ENCODE measurements at places on chromosomes 3 and 15.

GRCh38 chr3:45055032-45055410, 28.9 kb downstream of the CLEC3B start:
- DNase-seq: no peak

DNA sequence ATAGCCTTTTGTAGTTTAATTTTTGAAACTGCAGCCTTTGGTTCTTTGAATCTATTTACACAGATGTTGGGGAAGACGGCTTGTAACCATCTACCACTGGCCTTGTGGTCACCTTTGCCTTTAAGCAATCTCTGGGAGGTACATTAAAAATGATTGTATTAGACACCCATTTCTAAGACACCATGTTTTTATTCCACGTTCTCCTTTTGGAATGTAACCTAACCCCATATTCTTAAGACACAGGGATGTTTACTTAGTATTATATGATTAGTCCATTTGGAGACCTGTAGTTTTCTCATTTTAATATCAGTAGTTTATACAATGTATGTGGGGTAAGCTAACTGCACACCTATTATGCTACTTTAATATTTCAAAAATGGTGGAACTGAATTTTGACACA, 175.1 kb upstream of the PLSCR5 start:
- DNase-seq: no peak

DNA sequence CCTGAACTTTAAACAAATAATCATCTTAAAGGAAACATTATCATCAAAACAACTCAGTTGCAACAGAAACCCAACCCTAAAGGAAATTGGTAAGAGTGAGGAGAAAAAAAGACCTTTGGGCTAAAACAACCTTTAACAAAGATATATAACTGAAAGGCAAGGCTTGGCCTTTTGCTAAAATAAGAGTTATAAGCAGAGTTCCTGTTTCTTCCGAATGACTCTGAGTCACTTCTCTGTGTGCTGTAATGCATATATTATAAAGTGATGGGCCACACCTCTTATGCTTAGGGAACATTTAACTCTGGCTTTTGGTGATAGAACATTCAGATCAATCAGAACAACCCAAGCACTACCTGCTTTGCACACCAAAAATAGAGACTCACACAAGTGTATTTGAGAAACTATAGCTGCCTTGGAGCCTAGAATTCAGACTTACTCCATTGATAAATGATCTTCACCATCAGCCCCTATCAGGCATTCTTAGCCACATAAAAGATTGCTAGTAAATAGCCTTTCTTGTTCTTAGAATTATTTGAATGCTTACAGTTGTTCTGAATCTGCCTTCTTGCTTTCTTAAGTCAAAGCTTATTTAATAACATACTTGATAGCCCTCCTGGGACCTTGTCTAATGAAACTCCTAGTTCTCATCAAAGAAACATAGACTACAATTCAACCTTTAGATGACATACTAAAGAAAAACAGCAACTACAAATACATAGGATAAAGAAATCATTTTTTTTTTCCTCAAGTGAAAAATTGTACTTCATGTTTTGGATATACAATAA, 294.2 kb upstream of the SEMA6D start:
- no peak for DNase-seq

GRCh38 chr3:160027541-160028195, 39.0 kb downstream of the IL12A start:
- DNase-seq: no peak

- no peak for DNase-seq
Measured at GRCh38 chr3:122484985-122485384, 29.8 kb downstream of the KPNA1 start.

DNA sequence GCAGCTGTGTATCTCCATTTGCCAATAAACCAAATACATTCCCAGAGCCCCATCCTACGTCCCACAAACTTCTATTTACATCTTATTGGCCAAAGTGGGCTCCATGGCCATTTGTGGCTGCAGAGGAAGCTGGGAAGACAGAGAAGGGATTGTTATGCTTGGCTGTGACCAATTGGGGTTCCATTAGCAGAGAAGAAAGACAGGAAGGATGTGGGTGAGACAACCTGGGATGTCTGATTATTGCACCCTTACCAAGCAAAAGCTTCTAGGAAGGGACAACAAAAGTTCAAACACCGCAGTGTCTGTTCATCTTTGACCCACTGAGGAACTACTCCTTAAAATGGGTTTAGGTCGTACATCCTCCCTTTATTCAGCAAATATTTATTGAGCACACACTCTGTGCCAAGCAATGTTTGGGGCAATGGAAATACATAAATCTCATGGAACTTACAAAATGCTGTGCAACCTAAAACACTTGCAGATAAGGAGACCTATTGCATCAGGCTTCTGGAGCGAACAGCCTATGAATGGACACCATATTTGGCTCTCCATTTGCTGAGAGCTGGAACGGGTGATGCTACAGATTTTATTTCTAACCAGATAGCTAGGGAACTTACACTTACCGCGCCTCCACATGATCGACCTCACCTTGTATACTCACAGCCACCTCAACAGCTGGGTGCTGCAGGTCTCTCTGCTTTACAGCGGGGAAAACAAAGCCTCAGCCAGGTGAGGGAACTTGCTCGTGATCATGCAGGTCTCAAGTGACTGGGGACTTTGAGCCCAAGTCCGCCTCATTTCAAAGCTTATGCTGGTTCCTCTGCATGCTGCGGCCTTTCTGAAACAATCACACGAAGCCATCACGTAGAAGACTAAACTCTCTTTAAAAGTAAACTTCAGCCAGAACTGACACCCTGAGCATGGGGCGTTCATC, 21.4 kb upstream of the NR2E3 start:
- DNase-seq: no peak

GRCh38 chr3:135460273-135460672, 505.3 kb upstream of the PPP2R3A start:
- no peak for DNase-seq

- no peak for DNase-seq
Measured at GRCh38 chr3:60652829-60653228, 598.4 kb downstream of the FHIT start.

- DNase-seq: peak; percentile 63
Measured at GRCh38 chr15:51192521-51193280, 98.0 kb upstream of the TNFAIP8L3 start.

DNA sequence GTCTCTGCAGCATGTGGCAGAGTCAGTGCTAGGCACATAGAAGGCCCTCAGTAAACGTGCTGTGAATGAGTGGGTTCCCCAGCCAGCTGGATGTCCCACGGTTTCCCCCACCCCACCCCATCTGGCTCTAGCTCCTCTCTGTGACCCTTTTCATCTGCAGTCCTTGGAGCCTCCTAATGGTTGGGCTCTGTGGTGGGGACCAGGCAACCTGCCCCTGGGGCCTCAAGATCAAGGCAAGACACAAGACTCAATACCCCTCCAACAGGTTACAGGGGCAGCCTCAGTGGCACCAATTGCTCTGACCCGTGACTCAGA, 17.1 kb upstream of the CYP11A1 start:
- no peak for DNase-seq

GRCh38 chr3:171132873-171133272, 106.4 kb upstream of the SLC2A2 start:
- no peak for DNase-seq

GRCh38 chr3:34261001-34261385, 462.6 kb downstream of the PDCD6IP start:
- no peak for DNase-seq

GRCh38 chr3:160041465-160041864, 52.8 kb downstream of the IL12A start:
- DNase-seq: no peak
